ENCODE measurements at places on chromosomes 7 and 10.

GRCh38 chr10:120732067-120732466 is 119.1 kb upstream of the WDR11 start:
- DNase-seq, result no peak

DNA sequence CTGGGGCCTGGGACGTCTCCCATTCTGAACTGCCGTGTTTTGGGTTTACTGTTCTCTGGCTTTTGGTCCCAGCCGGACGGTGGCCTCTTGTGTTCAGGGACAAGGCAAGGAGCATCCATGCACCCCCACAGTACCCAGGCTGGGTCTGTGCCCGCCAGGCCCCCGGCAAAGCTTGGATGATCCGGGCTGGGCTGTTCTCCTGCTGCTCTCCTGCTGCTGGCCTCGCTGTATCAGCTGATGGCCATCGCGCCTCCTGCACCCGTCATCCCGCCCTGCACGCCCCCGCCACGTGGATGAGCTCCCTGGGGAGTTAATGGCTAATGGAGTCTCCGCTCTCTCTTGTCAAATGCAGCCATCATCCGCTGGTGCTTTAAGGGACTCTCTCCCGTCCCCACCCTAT is 14.9 kb upstream of the PSMG3 start:
- DNase-seq, result no peak

- DNase-seq, result no peak
Measured at GRCh38 chr7:139871331-139871730, 42.3 kb downstream of the TBXAS1 start.

GRCh38 chr7:105591522-105591921 is 10.2 kb upstream of the EFCAB10 start:
- DNase-seq, result no peak

DNA sequence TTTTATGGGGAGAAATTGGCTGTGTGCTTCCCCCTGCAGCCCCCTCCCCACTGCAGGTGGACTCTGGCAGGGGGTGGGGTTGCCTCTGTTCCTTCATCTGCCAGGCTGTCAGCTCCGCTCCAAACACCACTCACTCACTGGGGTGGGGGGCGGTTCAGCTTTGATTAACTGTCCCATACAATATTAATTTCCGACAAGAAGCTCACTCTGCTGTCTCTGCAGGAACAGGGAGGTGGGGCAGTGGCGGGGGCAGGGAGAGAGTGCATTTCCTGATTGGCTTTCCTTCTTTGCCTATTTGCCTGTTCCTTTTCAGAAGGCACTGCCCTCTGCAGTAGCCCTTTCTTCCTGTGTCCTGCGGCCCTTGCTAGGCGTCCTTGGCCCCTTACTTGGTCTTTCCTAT is 500.8 kb downstream of the PLXNA4 start:
- DNase-seq, result no peak

- no peak for DNase-seq
Measured at GRCh38 chr7:106041140-106041717, 70.9 kb downstream of the SYPL1 start.

- DNase-seq, result no peak
Measured at GRCh38 chr10:117477211-117477947, 65.2 kb upstream of the EMX2 start.

DNA sequence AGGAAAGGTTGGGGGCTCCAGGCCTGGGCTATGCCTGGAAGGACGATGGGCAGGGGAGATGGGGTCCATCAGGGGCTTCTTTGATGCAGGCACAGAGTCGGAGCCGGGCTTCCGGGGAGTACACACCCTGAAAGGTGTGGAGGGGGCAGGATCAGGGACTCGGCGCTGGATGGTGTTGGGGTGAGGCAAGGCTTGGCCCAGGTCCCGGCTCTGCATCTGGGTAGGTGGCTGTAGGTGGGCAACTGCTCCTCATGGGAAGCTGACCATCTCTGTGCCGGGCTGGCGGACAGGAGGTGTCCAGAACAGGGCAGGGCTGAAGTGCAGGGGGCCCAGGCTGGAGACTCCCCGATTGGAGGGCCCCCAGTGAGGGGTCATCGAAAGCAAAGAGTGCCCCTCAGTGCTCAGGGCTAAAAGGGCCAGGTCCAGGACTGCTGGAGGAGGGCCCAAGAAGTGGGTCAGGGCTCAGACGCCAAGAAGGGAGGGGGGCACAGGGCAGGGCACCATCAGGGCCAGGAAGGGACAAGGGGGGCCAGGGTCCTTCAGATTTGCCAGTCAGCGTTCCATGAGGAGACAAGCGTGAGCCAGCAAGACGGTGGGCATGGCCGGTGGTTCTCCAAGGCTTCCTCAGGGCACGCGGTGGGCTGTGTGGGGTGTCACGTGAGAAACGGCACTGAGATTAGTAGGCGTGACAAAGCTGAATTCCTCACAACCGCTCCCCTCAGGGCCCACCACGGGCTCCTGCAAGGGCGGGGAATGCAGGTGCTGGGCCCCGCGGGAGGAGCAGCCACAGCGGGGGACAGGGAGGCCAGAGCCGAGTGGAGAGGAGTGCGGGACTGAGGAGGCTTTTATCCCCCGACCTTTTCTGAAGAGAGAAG is 97.0 kb downstream of the BMS1 start:
- no peak for DNase-seq

DNA sequence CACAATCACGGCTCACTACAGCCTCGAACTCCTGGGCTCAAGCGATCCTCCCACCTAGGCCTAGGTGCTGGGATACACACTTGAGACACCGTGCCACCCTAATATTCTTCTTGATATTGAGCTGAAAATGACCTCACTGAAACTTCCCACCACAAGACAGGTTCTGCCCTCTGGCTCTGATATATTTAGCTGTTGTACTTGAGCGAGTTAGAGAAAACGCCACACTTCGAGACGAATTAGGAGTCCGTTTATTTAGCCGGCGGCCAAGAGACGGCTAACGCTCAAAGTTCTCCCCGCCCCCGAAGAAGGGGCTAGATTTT is 17.9 kb downstream of the ZC3HAV1 start:
- no peak for DNase-seq

- DNase-seq, result no peak
Measured at GRCh38 chr7:82044497-82045080, 274.7 kb upstream of the HGF start.

DNA sequence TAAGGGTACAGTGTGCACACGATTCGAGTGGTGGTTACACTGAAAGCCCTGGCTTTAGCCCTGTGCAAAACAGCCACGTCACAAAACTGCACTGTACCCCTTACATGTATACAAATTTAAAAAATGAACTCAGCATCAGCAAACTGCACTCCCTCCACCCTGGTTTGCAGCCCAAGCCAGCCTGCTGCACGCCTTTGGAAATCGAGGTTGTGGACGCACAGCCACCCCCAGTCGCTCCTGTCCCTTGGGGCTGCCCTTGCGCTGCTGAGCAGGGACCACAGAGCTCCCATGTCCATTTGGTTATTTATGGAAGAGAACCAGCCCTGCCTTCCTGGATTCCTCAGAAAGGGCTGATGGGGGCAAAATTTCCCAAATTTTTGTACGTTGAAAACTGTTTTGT is 98.8 kb downstream of the INPP5A start:
- no peak for DNase-seq

DNA sequence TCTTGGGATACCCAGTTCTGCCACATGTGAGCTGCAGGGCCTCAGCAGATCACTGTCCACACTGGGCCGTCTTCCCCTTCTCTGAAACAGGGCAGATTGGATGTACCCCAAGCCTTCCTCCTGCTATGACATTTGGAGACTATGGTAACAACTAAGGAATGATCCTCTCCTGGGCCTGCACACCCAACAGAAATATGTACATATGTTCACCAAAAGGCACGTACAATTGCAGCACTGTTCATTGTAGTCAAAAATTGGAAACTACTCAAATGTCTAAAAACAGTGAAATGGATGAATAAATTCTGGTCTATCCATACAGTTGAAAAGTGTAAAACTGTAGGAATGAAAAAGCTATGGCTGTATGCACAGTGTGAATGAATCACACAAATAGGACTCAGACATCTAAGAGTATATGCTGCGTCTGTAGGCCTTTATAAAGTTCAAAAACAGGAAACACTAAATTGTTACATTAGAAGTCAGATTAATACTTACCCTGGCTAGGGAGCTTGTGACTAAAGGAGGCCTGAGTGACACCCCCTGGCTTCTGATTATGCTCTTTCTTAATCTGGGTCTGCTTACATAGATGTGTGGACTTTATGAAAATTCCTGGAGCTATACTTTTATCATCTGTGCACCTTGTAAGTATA is 16.1 kb upstream of the XPNPEP1 start:
- no peak for DNase-seq

- DNase-seq, result no peak
Measured at GRCh38 chr10:24272374-24272773, 63.4 kb downstream of the KIAA1217 start.

DNA sequence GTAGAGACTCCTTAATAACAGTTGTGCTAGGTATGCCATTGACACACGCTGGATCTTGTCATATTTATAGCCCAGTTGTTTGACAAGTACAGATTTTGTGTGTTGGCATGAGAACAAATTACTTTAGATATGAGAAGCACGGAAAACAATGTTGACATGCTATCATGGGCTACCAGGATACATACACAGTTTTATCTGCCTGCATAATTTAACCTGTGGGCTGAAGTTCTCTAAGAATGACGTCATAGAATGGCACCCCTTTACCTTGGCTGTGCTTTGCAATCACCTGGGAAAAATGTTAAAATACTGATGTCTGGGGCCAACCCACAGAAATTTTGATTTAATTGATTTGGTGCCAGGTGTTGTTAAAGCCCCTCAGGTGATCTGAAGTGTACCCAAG is 2.8 kb downstream of the PLA2G12B start:
- no peak for DNase-seq

DNA sequence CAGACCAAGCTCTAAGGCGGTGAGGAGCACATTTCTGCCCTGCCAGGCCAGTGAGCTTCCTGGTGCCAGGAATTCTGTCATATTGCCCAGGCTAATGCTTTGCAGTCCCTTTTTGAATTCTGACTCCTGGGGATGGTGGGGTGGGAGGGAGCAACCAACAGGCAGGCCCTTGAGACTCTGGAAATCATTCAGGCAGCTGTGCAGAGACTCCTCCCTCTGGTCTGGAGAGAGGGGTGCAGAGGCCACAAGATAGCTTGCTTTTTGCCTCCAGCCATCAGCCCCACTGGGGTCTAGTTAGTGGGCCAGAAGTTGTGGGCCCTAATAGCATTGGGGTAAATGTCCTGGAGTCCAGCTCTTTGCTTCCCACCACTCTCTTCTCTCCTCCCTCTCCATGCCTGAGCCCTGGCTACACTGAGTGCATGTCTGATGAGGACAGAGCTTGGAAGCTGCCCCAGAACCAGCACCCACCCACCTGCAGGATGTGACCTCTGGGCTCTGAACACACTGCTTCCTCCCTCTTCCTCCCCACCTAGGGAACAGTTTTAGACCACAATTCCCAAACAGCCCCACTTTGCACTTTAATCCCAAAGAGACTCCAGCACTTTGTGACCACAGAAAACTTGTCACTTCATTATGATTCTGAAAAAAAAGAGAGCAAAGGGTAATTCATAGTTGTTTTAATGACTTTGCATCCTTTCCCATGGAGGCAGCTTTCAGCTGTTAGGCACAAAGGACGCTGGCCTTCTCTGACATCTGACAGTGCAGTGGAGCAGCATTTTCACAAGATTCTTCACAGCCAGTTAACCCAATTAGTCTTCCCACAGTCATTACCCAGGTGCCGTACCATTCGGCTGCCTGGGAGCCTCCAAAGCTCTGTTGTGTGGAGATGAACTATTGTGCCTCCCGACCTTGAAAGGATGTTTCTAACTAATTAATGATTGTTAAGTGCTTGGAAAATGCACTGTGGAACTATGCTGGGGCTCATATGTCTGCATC is 262.5 kb downstream of the TRIL start:
- DNase-seq, result no peak

DNA sequence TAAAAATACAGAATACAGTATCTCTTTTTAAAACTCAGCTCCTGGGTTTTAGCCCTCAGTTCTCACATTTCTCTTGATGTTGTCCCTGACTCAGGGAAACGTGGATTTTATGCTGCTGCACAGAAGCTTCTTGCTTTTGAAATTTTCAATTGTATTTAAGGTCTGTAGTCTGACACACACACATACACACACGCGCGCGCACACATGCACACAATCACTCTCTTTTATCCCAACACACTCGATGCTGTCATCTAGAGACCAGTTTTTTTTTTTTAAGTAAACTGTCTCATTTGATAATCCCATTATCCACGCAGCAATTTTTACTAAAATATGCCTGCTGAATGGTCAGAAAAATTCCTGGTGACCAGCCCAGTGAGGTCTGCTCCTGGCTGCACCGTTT is 108.6 kb downstream of the KMT2E start:
- no peak for DNase-seq

DNA sequence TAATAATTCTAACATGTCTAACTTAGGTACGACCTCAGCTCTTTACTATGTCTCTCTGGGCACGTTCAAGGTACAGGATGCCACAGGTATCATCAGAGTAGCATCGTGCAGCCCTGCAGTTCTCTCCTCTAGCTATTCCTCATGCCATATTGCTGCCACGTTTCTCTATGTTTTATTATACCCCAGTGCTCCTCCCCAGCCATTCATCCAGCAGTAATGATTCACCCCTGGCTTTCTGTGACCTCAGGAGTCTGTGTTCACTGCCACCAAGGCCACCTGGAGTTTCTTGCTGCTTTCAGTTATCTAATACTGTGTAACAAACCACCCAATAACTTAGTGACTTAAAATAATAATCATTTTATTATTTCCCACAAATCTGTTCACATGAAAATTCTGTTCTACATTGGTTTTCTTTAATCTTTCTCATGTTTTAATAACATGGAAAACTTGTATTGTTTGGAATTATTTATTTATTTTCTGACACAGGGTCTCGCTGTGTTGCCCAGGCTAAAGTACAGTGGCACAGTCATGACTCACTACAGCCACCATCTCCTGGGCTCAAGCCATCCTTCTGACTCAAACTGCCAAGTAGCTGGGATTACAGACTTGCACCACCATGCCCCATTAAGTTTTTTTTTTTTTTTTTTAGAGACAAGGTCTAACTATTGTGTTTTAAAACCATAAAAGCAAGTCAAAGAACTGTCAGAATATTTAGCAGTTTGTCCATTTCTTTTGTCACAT is 21.8 kb downstream of the REEP3 start:
- DNase-seq, result no peak

DNA sequence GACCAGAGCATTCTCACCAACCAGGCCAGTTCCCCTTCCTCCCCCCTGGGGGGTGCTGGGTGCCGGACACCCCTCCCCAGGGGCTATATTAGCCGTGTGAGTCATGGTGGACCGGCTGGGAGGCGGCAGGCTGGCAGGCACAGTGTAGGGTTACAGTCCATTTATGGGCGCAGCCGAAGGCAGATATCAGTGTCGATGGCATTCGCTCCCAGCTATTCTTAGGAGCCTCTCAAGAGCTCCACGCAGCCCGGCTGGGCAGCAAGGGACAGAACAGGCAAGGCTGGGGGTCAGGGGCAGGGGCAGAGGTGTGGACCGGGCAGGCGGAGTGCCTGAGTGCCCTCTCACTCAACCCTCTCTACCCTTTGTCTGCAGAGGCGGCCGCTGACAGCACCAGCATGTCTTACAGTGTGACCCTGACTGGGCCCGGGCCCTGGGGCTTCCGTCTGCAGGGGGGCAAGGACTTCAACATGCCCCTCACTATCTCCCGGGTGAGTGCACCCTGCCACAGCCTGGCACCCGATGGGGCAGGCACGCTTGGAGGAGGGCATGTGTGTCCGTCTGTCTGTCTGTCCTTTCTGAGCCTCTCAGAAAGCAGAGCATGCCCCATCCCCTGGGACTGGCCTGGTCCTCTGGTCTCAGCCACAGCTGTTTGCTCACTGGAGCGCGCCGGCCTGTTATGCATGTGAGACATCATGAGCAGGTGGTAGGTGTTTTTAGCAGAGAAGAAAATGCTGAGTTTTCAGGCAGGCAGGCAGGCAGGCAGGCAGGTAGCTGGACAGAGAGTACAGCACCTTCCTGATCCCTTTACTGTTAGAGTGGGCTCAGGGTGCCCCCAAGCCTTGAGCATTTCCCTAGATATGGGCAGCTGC is at the start of gene LDB3:
TSS of gene LDB3 (plus strand) at position 215 of the 869 bp plus-strand sequence. CDS start at position 396, 181 bp downstream.
- DNase-seq, result no peak

Data from stimulated activated CD8-positive, alpha-beta memory T cell treated with anti-CD3 and anti-CD28 coated beads, Interleukin-12 subunit alpha, Interleukin-12 subunit beta, amount 100 ng/mL, for 4 hours (primary cell).